ENCODE measurements at places on chromosomes 5 and 9.

- DNase-seq = no peak
These were observed 20.8 kb downstream of the FXN start for GRCh38 chr9:69056191-69056815.

- no peak for DNase-seq
These were observed 194.6 kb downstream of the CSNK1G3 start for GRCh38 chr5:123706531-123706930.

GRCh38 chr5:181223729-181224389, 778 bp downstream of the TRIM41 start:
- DNase-seq = peak; percentile 89

GRCh38 chr5:44774279-44774880, 34.4 kb upstream of the MRPS30 start:
- DNase-seq = no peak

DNA sequence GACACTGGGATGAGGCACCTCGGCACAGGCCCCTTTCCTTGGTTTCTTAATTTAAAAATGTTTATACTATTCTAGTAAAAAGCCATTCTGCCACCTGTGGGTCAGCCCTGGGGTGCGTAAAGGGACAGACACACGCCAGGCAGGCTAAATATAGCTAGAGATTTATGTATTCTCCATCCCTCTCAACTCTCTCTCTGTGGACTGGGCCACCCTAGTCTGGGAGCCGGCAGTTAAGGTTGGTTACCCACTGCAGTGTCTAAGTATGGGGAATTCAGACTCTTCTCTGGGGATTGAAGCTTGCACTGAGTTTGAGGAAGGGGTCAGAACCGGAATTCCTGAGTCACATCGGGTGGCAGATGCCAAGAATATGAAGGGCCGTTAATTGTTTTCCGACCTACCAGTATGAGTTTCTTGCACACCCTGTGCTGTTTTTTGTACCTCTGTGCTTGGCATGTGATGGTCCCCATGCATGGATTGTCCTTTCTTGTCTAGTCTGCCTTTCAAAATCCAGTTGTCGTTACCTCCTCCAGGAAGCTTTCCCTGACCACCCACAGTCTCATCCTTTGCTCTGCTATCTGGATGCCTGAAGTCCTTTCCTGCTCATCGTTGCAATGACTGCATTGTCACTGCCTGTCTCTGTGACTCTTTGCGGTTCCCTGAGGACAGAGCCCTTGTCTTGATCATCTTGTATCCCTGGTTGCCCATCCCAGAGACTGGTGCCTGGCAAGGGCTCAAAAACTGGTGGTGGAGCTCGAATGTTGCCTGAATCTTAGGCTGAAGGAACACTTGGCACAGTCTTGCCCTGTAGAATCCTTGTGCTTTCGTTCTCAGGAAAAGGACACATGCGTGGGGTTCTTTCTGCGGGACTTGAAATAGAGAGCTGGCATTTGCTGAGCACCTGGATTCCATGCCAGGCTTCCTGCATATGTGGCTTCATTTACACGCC, 2.1 kb downstream of the NEURL1B start:
- no peak for DNase-seq

All from kidney (tissue), 22 donors.